Hindlimb muscle (tissue), 1 donor: ENCODE measurements at places on chromosomes 6 and 20. TPM values are rescaled to one million over a fixed set of nuclear protein-coding genes. Genes with fewer than 3 reads are reported as not detected.

GDAP1L1 gene
- polyA plus RNA-seq, result 0.30 TPM

DNA sequence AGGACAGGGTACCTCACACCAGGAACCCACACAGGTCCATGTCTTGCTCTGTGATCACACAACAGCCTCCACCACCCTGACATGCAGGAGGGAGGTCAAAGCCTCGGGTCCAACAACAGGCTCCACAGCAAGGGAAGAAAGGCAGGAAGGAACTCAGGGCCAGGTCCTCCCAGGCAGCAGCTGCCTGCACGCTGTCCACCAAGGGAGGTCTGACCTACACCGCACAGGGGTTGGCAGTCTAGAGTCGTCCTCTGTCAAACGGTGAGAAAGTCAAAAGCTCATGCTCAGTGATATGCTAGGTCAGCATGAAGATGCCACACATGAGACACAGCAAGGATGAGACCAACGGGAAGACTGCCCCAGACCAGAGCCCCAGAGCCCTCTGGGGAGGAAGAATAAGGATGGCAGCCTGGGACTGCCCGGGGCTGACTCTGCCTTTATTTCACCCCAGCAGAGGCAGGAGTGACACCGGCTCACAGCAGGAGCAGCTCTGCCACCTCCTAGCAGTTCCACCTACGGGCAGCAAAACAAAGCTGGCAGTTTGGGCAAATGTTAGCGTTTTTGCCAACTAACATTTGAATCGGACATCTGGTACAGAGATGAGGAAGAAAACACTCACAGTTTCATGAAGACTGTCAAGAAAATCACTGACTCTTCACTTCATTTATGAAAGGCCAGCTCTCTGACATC, 8.5 kb downstream of the GMEB2 start:
- DNase-seq, result no peak

GPR6 gene
- polyA plus RNA-seq, result not detected

- DNase-seq, result no peak
Observed at GRCh38 chr6:166167801-166168615, at the start of gene TBXT. TBXT (minus strand) TSS chr6:166167851; CDS start chr6:166167591, 260 bp downstream.

GRCh38 chr6:18562726-18563125, 175.6 kb downstream of the RNF144B start:
- no peak for DNase-seq

IL17F gene
- not detected for polyA plus RNA-seq

DNA sequence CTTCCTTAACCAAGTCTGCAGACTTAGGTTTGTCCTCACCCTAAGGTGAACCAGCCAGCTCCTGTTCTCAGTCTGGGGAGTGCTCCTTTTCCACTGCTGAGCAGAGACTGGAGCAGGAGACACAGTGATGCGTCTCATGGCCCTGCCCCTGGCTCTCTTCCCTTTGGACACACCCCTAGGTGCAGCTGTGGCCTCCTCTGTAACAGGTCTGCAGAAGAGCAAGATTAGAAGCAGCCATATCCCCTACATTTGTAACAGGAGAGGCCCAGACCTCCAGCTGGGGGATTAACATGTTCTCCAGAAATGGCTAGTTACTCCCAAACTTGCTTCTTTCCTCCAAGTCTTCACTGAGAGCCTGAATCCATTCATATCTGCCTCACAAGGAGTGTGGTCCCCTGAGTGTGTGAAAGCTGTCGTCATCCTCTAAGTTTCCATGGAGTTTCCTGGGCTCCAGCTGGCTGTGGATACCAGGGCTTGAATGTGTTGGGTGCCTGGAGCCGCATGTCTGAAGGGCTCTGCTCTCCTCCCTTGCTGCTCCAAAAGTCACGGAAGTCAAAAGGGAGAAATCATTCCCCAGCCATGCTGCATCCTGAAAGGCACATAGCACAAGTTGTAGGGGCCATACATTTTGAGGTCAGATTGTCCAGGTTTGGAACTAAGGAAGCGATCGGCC, 57.7 kb downstream of the PPP1R14C start:
- DNase-seq, result no peak

DNA sequence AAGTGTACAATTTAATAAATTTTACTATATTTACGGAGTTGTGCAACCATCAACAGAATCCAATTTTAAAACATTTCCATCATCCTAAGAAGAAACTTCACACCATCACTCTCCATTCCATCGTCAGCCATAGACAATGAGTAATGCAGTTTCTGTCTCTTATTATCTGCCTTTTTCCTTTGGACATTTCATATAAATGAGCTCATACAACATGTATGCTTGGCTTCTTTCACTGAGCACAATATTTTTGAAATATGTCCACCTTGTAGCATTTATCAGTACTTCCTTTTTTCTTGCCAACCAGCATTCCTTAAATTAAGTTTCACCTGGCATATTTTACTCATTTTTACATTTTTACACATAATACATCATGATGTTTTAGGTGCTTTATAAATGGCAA, 22.7 kb upstream of the HIVEP1 start:
- DNase-seq, result no peak

DNA sequence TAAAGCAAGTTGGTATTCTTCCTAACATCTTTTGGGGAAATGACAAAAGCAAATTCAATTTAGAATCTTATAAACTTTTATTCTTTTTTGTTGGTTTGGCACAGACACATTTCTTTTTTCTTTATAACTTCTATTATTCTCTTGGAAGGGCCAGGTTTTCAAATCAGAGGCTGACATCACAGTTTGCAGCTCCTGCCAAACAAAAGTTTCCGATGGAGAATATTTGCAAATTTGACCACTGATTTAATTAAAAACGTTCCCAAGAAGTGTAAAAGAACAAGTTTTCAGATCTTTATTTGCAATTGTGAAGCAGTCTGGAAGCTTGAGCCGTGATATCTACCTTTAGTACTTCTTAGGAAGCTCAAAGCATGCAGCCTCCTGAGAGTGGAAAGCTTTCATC, 53.8 kb upstream of the CD83 start:
- DNase-seq, result peak; percentile 31
